ENCODE measurements at places on chromosomes 7 and 10. TPM values are rescaled to one million over a fixed set of nuclear protein-coding genes. Genes with fewer than 3 reads are reported as not detected.
A peak's percentile ranks its signal among the peaks of the same experiment; 100 is the strongest.

DNA sequence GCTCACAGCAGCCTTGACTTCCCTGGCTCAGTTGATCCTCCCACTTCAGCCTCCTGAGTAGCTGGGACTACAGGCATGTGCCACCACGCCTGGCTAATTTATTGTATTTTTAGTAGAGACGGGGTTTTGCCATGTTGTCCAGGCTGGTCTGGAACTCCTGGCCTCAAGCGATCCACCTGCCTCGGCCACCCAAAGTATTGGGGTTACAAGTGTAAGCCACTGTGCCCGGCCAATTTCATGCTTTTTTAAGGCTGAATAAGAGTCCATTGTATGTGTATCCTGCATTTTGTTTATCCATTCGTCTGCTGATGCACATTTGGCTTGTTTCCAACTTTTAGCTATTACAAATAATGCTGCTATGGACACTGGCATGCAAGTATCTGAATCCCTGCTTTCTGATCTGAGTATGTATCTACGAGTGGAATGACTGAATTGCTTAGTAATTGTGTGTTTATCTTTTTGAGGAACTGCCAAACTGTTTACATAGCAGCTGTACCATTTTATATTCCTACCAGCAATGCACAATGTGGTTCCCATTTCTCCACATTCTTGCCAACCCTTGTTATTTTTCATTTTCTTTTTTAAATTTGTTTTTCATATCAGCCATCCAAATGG, 37.3 kb upstream of the TPST1 start:
- no peak for DNase-seq

PDE6C gene
- total RNA-seq, result not detected

- no peak for DNase-seq
Observed at GRCh38 chr7:151384352-151384697, 25.5 kb downstream of the WDR86 start.

ELMO1 gene
- 1.2 TPM for total RNA-seq

DNA sequence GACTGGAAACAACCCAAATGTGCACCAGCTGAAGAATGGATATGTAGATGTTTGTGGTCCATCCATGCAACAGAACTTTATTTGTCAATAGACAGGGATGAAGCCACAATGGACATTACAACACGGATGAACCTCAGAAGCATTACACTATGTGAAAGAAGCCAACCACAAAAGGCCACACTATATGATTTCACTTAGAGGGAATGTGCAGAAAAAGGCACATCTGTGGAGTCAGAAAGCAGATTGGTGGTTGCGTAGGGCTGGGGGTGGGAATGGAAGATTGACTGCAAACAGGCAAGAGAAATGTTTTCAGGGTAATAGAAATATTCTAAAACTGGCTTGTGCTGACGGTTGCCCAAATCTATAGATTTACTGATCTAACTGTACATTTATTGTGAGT, 34.3 kb upstream of the WASHC2A start:
- no peak for DNase-seq

MYH16 gene
- 1.4 TPM for total RNA-seq

- DNase-seq, result no peak
Observed at GRCh38 chr7:155521007-155521742, 25.2 kb downstream of the CNPY1 start.

NEUROG3 gene
- total RNA-seq, result not detected

GNAT3 gene
- total RNA-seq, result not detected

- no peak for DNase-seq
Observed at GRCh38 chr7:144731661-144732351, 104.0 kb downstream of the TPK1 start.

- DNase-seq, result peak; percentile 50
Observed at GRCh38 chr10:58590152-58590840, 77.6 kb downstream of the BICC1 start.

DNA sequence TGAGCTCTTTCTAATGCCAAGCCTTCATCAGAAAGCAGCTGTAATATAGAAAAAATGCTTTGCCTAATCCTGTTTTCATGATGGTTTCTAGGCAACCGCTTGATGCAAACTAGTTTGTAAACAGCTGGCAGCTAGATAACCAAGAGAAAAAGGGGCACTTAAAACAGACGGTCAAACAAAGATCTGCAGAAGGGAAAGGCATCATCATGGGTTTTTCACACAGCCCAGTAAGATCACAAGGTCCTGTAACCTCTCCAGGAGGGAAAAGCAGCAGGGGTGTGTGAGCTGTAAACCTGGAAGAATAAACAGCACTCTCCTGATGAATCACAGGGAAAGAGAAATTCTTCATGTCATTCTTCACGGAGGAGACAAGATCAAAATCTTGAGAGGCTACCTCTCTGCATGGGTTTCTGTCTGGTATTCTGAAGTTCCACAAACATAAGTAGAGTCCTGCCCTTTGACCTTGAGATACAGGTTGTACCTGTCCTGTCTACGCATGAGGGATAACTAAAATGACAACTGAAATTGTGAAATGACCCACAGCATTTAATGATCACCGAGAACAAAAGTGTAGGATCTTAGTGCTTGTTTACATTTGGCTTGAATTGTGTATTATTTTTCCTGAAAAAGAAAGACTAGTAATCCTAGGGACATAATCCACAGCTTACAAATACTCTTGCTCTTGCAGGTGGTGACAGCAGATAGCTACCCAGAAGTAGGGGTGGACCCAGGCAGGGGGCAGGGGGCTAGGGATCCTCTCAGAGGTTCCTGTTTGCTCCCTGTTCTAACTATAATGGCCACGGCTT, 48.0 kb downstream of the CREB3L2 start:
- peak; percentile 83 for DNase-seq

FZD8 gene
- 13.4 TPM for total RNA-seq

DNA sequence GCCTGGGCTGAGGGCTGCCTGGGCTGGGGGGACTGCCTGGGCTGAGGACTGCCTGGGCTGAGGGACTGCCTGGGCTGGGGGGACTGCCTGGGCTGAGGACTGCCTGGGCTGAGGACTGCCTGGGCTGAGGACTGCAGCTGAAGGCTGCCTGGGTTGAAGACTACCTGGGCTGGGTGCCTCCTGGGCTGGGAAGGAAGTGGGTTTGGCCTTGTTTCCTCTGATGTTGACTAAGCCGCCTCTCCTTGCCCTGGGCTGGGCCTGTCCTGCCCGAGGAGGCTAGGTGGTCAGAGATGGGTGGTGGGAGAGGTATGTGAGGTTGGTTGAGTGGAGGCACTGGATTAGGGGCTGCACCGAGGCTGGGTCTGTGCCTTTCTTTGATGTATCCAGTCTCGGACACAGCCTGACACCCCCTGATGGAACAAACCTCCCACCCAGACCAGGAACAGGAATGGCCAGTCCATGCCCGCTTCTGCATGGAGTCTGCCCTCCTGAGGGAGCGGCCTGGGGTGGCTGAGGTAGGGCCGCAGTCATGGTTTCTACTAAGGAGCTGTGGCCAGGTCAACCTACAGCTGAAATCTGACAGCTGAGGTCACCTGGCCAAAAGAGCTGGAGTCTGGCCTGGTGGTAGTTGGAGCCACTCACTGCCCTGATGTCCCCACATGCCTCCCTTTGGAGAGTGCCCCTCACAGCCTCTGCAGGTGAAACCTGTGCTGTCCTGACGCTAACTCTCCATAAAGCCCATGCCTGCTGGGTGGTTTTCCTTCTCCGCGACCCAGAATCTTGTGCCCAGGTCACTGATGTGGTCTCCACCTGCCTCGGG, 22.3 kb downstream of the SCART1 start:
- no peak for DNase-seq

GRCh38 chr10:32413513-32413912, 32.4 kb upstream of the CCDC7 start:
- DNase-seq, result peak; percentile 76

DNA sequence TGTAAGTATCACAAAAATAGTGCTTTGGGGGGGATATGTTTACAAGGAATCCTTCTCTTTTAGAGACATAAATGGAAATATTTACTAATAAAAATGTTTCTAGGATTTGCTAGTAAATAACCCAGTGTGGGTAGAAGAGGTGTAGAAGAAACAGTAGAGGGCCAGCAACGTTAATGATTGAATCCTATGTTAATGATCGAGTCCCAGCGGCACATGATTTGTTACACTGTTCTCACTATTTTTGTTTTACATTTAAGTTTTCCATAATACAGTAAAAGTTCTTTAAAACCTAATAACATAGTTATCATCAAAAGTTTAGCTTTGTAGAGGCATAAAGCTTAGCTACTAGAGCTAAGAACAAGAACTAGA, 66.0 kb downstream of the UBE2H start:
- DNase-seq, result peak; percentile 60

DNA sequence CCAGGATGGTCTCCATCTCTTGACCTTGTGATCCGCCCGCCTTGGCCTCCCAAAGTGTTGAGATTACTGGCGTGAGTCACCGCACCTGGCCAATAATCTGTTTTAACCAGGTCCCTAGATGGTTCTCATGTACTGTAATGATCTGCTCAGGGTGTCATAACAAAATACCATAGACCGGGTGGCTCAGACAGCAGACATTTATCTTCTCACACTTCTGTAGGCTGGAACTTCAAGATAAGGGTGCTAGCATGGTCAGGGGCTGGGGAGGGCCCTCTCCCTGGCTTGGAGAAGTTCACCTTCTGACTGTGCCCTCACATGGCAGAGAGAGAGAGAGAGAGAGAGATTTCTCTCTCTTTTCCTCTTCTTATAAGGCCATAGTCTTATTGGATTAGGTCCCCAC, 279.4 kb upstream of the LYZL1 start:
- DNase-seq, result no peak

WNT8B gene
- not detected for total RNA-seq

DNA sequence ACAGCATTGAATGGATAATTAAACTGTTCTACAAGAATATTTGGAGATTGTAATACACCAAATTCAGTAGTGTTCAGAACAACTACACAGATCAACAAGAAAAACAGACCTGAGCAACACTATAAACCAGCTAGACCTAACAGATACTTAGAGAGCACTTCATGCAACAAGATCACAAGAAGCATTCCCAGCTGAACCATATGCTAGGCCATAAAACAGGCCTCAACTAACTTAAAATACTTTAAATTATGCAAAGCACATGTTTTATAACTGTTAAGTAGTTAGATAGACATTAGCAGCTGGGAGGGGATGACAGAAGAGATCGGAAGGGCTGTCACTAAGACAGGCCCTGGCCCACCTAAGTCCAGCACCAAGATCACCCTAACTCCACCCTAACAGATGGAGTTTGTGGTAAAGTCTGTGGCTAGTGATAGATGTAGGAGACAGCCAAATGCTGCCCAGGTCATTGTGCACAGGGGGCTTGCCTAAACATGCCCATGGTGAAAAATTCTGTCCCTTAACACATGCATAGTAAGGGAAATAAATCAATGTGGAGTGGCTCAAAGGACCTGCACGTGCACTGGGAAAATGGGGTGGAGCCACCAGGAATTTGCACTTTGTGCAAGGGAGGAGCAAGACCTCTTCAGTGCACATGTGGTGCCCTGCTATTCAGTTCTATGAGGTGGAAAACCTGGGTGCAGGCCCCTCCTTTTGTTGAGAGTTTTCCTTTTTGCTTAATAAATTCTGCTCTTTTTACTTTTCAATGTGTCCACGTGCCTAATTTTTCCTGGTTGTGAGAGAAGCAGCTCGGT, 567.8 kb upstream of the NRG3 start:
- DNase-seq, result no peak

- DNase-seq, result no peak
Observed at GRCh38 chr10:86252079-86252478, 114.5 kb downstream of the GRID1 start.

DNA sequence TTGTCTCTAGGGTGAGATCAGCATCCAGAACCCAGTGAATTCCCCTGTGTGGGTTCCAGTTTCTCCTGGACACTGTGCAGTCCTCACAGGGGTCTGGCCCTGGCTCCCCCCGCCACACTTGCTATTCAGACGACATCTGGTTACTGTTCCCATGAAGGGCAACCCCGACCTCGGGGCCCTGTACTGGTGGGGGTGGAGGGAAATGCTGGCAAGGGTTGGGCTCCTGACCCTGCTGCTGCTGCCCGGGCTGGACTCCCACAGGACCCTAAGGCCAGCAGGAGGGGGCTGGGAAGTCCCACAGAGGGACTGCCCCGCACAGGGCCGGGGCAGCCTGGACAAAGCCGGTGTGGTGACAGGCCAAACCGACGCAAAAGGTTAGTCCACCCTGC, 768 bp upstream of the CPA1 start:
- no peak for DNase-seq

DNA sequence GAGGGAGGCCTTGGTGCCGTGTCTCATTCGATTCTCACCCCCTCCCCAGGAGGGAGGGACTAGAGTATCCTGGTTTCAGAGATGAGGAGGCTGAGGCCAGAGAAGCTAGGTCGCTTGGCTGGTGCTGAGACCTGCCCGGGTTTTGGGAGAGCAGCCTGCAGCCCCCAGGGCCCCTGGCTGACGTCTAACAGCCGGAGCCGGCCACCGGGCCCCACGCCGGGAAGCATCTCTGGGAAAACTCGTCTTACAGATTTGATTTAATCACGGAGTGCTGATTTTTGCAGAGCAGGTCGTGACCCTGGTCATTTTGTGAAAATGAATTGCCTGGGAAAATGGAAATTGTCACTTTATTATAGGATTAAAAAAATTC, 97.5 kb downstream of the MICALL2 start:
- no peak for DNase-seq

DNA sequence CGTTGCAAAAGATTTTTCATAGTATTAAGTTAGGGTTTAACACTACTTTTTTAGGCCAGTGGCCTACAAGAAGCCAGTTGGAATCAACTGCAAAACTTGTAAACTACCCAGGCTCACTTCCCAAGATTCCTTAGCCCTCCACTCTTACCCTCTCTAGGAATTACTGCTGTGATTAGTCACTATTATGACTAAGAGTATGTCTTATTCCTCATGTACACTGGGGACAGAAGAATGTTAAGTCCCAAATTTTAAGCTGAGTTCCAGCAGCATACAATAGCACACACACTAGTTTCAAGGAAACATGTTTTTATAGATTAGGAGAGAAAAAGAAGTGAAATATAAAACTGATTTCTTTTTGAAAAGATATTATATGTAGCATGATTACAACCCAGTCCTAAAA, 42.8 kb downstream of the FBXL13 start:
- no peak for DNase-seq

All from epithelial cell of proximal tubule (primary cell).